ENCODE measurements at places on chromosomes 4 and X.

GRCh38 chr4:147923854-147924253, 192.0 kb downstream of the ARHGAP10 start:
- no peak for DNase-seq

- DNase-seq: no peak
These were observed 38.5 kb downstream of the LAMTOR3 start for GRCh38 chr4:99855678-99856077.

DNA sequence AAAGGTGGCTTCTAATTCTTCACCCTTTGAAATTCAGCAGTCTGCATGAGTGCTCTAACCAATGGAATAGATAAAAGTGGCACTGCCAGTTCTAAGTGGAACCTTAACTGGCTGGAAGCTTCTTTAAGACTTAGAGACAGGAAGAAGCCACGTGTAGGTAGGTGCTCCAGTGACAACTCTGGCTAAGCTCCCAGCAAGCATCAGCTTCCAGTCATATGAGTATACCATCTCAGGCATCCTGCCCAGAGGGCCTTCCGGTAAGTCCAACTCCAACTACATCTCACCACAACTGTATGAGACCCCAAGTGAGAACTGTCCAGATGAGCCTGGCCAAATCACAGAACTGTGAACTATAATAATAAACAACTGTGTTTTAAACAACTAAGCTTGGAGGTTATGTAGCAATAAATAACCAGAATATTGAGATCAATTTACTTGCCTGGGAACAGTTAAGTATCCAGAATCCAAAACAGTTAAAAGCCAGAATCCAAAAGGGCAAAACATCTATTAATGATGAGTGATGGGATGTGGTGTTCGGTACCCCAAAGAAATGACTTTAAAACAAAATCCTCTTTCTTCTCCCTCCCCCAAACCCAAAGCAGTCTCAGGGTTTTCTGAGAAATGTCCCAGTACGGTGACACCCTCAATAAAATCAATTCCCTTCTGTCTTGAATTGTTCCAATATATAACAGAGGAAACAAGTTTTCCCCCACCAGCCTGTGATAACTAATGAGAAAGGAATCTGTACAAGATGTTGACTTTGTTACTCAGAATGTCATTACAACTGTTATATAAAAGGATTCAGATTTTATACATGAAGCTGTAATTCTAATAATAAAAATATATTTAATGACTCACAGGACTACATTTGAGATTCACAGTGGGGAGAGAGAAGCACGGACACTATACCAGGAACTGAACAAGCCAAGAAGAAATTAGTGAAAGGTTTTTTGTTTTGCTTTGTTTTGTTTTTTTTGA, 4.2 kb downstream of the TSPAN5 start:
- no peak for DNase-seq

GRCh38 chr4:105619188-105619931, 66.9 kb downstream of the ARHGEF38 start:
- DNase-seq: peak; percentile 74

DNA sequence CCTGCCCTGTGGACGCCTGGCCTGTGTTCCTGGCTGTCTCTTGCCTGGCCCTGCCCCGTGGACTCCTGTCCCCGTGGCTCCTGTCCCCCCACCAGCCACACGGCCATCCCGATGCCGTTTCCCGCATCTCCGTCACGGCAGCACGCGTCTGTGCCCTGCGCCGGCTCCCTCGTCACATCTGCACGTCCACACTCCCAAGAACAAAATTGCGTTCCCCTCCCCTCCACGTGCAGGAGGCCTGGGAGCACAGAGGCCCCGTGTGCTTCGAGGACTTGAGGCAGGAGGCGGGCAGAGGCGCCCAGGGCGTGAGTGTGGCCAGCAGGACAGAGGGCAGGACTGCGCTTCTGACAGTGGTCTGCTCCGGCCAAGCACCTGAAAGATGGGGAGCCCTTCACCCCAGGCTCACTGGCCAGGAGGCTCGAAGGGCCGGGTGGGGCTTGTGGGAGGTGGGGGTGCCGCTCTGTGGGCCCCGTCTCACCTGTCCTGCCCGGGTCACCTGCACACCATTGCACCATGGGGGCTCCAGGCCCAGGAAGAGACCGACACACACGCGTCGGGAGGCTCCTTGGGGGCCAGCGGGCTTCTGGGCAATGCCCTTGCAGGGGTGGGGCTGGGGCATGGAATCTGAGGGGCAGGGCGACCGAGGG, 17.3 kb downstream of the FGFRL1 start:
- DNase-seq: no peak

DNA sequence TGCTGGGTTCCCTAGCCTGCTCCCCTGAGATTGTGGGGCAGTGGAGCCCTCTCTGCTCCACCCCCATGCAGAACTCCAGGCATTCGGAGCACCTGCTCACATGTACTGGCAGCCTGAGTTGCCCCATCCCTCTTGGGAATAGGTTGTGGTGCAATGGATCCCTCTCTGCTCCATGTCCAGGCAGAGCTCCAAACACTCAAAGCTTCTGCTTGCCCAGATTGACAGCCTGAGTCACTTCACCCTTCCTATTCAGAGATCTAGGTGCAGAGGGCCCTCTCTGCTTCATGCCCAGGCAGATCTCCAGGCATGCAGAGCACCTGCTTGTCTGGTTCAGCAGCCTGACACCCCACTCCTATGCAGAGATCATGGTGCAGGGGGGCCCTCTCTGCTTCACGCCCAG, 18.6 kb upstream of the TEX13B start:
- no peak for DNase-seq

DNA sequence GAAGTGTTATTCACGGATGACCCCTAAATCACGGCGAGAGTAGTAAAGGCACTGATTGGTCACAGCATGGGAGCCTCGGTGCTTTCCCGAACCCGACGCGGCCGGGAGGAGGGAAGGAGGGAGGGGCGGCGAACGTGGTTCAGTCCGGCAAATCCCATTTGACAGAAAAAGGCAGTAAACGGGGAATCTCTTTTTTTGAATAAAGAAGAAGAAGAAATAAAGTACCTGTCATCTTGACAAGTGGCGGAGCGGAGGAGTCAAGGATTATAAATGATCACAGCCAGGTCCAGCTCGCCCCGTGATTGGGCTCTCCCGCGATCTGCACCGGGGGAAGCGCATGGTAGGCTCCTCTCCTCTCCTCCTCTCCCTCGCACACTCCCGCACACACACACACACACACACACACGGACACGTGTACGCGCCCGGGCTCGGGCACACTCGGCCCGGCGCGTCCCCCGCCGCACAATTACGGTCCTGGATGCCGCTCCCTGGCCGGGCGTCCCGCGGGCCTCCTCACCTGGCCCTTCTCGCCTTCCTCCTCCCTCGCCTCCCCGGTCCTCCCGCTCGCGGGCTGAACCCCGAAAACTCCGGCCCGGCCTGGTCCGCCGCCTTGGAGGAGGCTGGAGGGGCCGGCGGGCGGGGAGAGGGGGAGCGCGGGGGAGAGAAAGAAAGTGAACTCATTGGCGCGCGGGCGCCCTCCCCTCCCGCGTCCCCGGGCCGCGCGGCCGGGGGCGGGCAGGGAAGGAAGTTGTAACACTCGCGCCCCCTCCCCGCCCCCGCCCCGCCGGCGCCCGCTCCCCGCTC, 99.2 kb upstream of the TENM3 start:
- peak; percentile 72 for DNase-seq

DNA sequence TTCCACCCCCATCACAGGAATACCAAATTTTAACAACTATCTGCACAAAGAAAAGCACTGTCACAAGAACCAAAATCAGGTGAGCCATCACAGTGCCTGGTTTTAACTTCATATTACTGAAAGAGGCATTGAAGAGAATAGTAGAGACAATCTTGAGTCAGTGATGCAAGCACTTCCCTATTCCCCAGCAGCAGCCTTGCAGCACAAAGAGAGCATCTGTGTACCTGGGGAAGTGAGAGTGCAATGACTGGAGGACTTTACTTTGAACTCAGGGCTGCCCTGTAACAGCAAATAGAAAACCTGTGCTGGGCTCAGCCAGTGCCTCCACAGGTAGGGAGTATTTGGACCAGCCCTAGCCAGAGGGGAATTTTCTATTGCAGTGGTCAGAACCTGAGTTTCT, 361.8 kb downstream of the TEX13C start:
- no peak for DNase-seq

GRCh38 chr4:52037689-52038102, 403 bp downstream of the SGCB start:
- peak; percentile 78 for DNase-seq

GRCh38 chr4:143383005-143383574, 46.4 kb downstream of the GAB1 start:
- no peak for DNase-seq

GRCh38 chr4:73725510-73725909, 14.9 kb upstream of the CXCL8 start:
- no peak for DNase-seq

- DNase-seq: no peak
These were observed 77.1 kb upstream of the LSM6 start for GRCh38 chr4:146098397-146098796.

- DNase-seq: no peak
These were observed 380.8 kb downstream of the TMA16 start for GRCh38 chr4:163875327-163875726.

- DNase-seq: no peak
These were observed 12.8 kb downstream of the CYP4V2 start for GRCh38 chr4:186204103-186204559.

DNA sequence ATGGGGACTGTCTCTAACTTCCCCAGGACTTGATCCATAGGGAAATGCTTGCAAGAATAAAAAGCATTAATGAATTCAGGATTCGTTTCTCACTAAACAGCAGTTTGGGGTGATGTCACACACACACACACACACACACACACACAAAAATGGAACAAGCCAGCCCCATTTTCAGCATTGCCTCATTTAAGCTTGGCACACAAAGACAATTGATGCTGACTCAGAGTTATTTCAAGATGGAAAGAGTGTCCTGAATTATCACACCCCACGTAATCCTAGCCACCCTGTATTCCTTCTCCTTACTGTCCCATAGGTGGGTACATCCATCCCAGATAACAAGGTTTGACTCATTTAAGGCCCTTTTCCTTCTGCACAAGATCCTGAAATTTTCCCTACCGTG, 345.1 kb upstream of the HS3ST1 start:
- DNase-seq: no peak

DNA sequence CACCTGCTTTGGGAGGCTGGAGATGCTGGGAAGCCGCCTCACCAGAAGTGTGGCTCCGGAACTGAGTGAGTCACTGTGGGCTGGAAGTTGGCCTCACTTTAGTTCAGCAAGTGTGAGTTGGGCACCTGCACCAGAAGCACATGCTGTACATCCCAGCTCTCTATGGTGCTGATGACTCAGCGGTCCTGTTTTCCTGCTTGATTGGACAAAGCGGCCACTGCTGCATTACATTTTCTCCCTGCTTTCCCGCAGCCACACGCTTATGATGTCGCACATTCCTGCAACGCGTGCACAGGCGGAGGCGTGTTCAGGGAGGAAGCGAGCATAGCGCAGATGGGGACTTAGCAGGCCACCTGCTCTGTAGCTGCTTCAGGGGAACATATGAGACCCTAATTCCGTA, 26.7 kb upstream of the CLDN34 start:
- no peak for DNase-seq

DNA sequence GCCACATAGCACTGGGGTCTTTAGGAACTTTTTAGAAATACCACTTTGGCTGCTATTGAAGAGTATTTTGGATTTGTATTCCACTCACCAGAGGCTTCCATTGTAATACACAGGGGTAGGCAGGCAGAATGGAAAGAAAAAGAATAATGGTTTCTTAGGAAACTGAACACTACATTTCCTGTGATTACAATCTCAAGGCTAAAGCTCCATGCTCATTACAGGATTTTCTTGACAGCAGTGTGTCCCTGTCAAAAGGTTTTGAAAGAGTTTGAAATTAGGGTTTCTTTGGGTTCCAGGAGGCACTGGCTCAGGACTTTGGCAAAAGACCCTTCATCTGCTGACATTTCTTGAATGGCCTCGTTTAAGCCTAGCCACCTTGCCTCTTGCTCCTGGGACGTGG, 74.8 kb upstream of the STIM2 start:
- DNase-seq: no peak

- DNase-seq: no peak
These were observed 687 bp upstream of the ZNF275 start for GRCh38 chrX:153333266-153333665.

- DNase-seq: no peak
These were observed 89.1 kb downstream of the FNIP2 start for GRCh38 chr4:158857951-158858350.

GRCh38 chrX:71632923-71633657, 14.8 kb upstream of the CXCR3 start:
- peak; percentile 80 for DNase-seq

DNA sequence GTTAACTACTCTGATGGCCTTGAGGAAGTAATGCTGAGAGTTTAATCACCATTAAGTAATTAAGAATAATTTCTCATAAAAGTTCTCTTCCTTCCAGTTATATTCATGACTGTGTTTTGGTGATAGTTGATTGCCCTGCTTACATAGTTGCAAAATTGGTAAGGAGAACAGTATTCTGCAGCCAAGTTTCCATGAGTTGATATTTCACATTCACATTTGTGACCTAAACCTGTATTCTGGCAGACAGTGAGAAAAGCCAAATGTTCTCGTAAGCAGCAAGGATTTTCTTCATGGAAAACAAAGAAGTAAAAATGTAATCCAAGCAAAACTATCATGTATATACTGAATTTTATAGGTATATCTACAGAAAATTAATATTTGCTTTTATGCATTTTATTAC, 187.8 kb upstream of the NUDT6 start:
- no peak for DNase-seq

- no peak for DNase-seq
These were observed 73.1 kb downstream of the FAT1 start for GRCh38 chr4:186650401-186651180.

GRCh38 chrX:12975991-12976558, 1.2 kb downstream of the TMSB4X start:
- peak; percentile 76 for DNase-seq

GRCh38 chr4:169627307-169627706, 6.9 kb downstream of the CLCN3 start:
- no peak for DNase-seq

Measured in NCI-H1417 (cell line).